Stimulated activated memory B cell treated with anti-CD40 and anti-IgM and Interleukin-4, amounts not matched to agents 10 μg/mL and 1 μg/mL and 100 μg/mL, for 72 hours (primary cell): ENCODE measurements at places on chromosomes 7 and 10.

DNA sequence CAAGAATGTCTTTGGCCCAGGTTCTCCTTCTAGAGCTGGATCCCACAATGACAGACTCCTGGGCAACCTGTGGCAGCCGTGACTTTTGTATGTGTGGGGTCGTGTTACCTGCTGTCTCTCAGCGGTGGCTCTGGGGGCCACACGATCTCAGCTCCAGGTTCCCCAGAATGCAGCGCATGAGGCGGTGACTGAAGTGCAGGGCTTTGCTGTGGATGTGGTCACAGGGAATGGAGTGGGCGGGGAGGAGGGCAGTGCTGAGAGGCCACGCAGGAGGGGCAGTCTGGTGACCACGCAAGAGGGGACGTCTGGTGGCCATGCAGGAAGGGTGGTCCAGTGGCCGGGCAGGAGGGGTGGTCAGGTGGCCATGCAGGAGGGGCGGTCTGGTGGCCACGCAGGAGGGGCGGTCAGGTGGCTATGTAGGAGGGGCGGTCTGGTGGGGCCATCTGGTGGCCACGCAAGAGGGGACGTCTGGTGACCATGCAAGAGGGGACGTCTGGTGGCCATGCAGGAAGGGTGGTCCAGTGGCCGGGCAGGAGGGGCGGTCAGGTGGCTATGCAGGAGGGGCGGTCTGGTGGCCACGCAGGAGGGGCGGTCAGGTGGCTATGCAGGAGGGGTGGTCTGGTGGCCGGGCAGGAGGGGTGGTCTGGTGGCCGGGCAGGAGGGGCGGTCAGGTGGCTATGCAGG, 112.7 kb downstream of the ACTR3B start:
- peak; percentile 24 for ATAC-seq
- no peak overlapping the region for H3K4me3 ChIP-seq
- H3K27me3 ChIP-seq, result no peaks in the 10 kb centered on the region
- H3K36me3 ChIP-seq, result peaks cover 30% of the 10 kb centered on the region

GRCh38 chr10:83934641-83935338, 204.5 kb upstream of the GHITM start:
- no peaks in the 10 kb centered on the region for H3K27me3 ChIP-seq
- H3K4me3 ChIP-seq, result no peak overlapping the region
- H3K36me3 ChIP-seq, result no peaks in the 10 kb centered on the region

- H3K36me3 ChIP-seq, result no peaks in the 10 kb centered on the region
- no peak overlapping the region for H3K27ac ChIP-seq
- peaks cover 27% of the 10 kb centered on the region for H3K27me3 ChIP-seq
Observed at GRCh38 chr7:42457663-42458062, 220.7 kb upstream of the GLI3 start.

- no peak overlapping the region for H3K27ac ChIP-seq
- H3K27me3 ChIP-seq, result no peaks in the 10 kb centered on the region
- peaks cover 6% of the 10 kb centered on the region for H3K4me1 ChIP-seq
- ATAC-seq, result peak; percentile 70
- no peaks in the 10 kb centered on the region for H3K36me3 ChIP-seq
Observed at GRCh38 chr10:79374312-79375191, 27.3 kb downstream of the PPIF start.

GRCh38 chr7:72153132-72153512, 259.0 kb downstream of the CALN1 start:
- no peaks in the 10 kb centered on the region for H3K36me3 ChIP-seq
- H3K4me1 ChIP-seq, result no peaks in the 10 kb centered on the region
- no peak for ATAC-seq
- no peak overlapping the region for H3K4me3 ChIP-seq
- no peak overlapping the region for H3K27ac ChIP-seq

- H3K27me3 ChIP-seq, result no peaks in the 10 kb centered on the region
- ATAC-seq, result no peak
- peaks cover 23% of the 10 kb centered on the region for H3K36me3 ChIP-seq
Observed at GRCh38 chr10:13146379-13146778, 15.0 kb upstream of the MCM10 start.

GRCh38 chr10:17516376-17516775, 62.0 kb upstream of the ST8SIA6 start:
- H3K27me3 ChIP-seq, result no peaks in the 10 kb centered on the region
- no peaks in the 10 kb centered on the region for H3K4me1 ChIP-seq
- no peak for ATAC-seq
- no peaks in the 10 kb centered on the region for H3K36me3 ChIP-seq
- H3K4me3 ChIP-seq, result no peak overlapping the region

DNA sequence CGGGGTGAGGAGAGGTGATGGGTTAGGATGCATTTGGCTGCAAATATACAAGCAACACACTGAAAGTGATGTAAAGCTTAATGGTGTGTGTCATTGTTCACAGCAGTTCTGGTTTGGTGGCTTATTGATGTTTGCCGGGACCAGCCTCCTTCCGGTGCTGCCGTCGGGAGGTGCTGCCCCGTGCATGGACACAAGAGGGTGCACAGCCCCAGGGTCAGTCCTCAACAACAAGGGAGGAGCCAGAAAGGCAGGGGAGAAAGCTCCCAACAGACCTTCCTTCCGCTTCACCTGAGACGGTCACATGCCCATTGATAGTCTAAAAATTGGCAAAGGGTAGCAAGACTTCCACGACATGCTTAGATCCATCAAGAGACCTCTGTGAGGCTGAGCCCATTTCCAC, 9.5 kb downstream of the RNF32 start:
- H3K27me3 ChIP-seq, result peaks cover 28% of the 10 kb centered on the region
- no peak overlapping the region for H3K27ac ChIP-seq
- H3K4me3 ChIP-seq, result no peak overlapping the region
- peaks cover 3% of the 10 kb centered on the region for H3K4me1 ChIP-seq
- ATAC-seq, result no peak

- peaks cover 43% of the 10 kb centered on the region for H3K4me1 ChIP-seq
- no peaks in the 10 kb centered on the region for H3K27me3 ChIP-seq
- peaks cover 27% of the 10 kb centered on the region for H3K36me3 ChIP-seq
- ATAC-seq, result no peak
Observed at GRCh38 chr10:12412666-12413368, 63.5 kb downstream of the CAMK1D start.

- H3K27ac ChIP-seq, result no peak overlapping the region
- peaks cover 20% of the 10 kb centered on the region for H3K4me1 ChIP-seq
- peak; percentile 32 for ATAC-seq
- no peak overlapping the region for H3K4me3 ChIP-seq
Observed at GRCh38 chr7:22402250-22402649, 45.3 kb upstream of the RAPGEF5 start.

- H3K36me3 ChIP-seq, result peaks cover 10% of the 10 kb centered on the region
- no peak overlapping the region for H3K27ac ChIP-seq
- peaks cover 23% of the 10 kb centered on the region for H3K27me3 ChIP-seq
- ATAC-seq, result no peak
Observed at GRCh38 chr10:70616761-70617160, 14.2 kb upstream of the PRF1 start.

DNA sequence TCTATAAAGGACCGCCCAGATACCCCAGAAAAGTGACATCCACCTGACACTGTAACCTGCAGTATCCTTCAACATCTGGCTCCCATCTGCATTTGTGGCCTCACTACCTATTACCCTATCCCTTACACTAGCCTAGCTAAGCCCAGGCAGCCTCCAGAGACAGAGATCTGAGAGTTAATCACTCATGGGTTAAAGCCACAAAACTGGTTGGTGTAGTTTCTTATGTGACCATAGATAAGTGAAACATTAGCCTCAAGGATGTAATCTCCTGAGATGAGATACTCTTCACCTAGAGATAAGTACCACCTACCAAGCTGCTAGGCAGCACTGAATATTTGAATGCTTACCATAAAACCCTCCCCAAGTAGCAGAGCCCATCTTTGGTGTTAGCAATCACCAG, 35.4 kb downstream of the CTTNBP2 start:
- H3K27ac ChIP-seq, result no peak overlapping the region
- H3K4me1 ChIP-seq, result no peaks in the 10 kb centered on the region
- ATAC-seq, result no peak
- peaks cover 9% of the 10 kb centered on the region for H3K27me3 ChIP-seq
- no peak overlapping the region for H3K4me3 ChIP-seq
- no peaks in the 10 kb centered on the region for H3K36me3 ChIP-seq

- peaks cover 46% of the 10 kb centered on the region for H3K27me3 ChIP-seq
- H3K4me1 ChIP-seq, result peaks cover 10% of the 10 kb centered on the region
- H3K27ac ChIP-seq, result no peak overlapping the region
- no peaks in the 10 kb centered on the region for H3K36me3 ChIP-seq
Observed at GRCh38 chr7:108454317-108454673, 1.9 kb downstream of the NRCAM start.

DNA sequence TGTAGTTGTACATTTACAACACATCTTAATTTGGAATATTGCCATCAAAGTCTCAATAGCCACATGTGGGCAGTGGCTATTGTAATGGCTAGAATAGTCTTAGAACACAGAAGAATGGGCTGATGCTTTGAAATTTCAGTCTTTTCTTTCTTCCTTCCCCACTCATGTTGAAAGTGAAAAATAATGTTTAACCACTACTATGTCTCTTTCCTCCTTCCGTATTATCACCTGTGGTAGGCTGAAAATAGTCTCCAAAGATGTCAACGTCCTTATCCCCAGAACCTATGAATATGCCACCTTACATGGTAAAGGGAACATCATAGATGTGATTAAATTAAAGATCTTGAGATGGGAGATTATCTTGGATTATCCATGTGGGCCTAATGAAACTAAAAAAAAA, 154.0 kb downstream of the SUGCT start:
- no peaks in the 10 kb centered on the region for H3K27me3 ChIP-seq
- no peak overlapping the region for H3K4me3 ChIP-seq
- no peaks in the 10 kb centered on the region for H3K36me3 ChIP-seq
- no peaks in the 10 kb centered on the region for H3K4me1 ChIP-seq
- no peak for ATAC-seq

- H3K27ac ChIP-seq, result no peak overlapping the region
- H3K36me3 ChIP-seq, result no peaks in the 10 kb centered on the region
- no peak overlapping the region for H3K4me3 ChIP-seq
- H3K27me3 ChIP-seq, result peaks cover 41% of the 10 kb centered on the region
Observed at GRCh38 chr7:35522697-35523096, 172.2 kb downstream of the HERPUD2 start.

GRCh38 chr7:133556048-133556447, 303.2 kb downstream of the EXOC4 start:
- H3K27ac ChIP-seq, result no peak overlapping the region
- H3K27me3 ChIP-seq, result no peaks in the 10 kb centered on the region
- no peak overlapping the region for H3K4me3 ChIP-seq
- H3K4me1 ChIP-seq, result peaks cover 4% of the 10 kb centered on the region
- no peak for ATAC-seq

DNA sequence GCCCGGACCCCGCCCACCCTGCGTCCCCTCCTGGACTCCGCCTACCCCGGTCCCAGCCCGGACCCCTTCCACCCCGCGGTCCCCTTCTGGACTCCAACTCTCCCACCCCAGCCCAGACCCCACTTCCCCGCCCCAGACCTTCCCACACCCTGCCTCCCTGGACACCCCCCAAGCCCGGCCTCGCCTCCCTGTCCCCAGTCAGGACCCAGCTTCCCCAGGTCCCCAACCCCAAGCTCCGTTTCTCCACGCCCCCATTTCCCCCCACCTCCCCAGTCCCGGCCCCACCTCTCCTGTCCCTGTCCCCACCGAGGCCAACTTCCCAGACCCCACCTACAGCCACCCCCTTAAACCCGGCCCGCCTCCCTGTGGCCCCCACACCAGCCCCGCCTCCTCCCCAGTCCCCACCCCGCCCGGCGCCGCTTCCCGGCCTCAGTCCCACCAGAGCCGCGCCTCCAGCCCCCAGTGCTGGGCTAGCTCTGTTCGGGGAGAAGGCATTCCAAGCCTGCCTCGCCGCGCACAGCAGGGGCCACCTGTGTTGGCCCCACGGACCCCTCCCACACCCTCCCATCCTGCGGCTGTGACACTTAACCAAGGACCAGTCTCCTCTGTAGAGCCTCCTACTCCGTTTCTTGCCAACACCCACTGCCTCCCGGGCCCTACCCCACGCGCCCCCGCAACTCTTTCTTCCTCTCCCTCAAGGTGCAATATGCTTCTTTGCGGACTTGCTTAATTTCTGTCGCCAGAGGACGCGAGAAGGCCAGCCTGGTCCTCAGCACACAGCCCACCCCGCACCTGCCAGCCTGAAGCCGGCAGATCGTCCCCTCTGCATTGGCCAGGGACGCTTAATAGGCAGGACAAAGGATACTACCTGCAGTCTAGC, 736 bp upstream of the ITIH5 start:
- no peak overlapping the region for H3K27ac ChIP-seq
- H3K4me1 ChIP-seq, result peaks cover 14% of the 10 kb centered on the region
- peak overlapping the region; percentile 67 for H3K4me3 ChIP-seq
- H3K27me3 ChIP-seq, result peaks cover 69% of the 10 kb centered on the region
- no peaks in the 10 kb centered on the region for H3K36me3 ChIP-seq
- ATAC-seq, result peak; percentile 51

DNA sequence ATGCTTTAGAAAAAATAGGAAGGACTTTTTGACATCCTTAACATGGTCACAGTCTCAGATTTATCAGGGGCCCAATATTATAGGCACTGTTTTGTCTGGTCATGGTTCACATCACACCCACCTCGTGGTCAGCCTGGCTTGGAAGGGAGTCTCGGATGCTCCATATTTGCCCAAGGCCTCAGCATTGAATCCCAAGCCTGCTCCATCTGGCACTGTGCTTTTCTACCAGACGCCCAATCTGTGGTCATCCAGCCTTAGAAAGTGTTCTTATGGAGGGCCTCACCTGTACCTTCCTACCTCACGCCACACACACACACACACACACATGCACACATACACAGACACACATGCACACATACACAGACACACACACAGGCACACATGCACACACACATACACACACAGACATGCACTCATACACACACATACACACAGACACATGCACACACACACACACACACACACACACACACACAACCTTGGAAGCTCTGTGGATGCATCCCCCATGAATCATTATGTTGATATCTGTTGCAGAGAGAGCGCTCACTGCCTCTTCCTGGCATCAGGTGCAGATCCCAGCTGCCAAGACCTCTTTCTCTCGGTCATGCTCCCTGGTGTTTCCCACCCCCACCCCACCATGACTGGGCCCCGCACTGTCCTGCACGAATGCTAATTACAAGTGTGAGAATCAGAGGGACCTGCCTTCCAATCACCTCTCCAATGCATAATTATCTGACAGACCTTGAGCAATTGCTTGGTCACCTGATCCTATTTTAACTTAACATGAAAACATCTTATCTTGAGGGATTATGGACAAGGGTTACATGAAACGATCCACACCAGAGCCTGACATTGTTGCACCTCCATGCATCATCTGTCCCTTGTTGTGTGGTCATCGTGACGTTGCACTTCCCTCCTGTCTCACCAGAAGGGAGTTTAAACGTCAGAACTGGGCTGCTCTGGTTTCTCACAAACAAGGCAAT, 122.7 kb upstream of the TMEM72 start:
- no peak overlapping the region for H3K27ac ChIP-seq
- no peaks in the 10 kb centered on the region for H3K4me1 ChIP-seq
- H3K4me3 ChIP-seq, result no peak overlapping the region

DNA sequence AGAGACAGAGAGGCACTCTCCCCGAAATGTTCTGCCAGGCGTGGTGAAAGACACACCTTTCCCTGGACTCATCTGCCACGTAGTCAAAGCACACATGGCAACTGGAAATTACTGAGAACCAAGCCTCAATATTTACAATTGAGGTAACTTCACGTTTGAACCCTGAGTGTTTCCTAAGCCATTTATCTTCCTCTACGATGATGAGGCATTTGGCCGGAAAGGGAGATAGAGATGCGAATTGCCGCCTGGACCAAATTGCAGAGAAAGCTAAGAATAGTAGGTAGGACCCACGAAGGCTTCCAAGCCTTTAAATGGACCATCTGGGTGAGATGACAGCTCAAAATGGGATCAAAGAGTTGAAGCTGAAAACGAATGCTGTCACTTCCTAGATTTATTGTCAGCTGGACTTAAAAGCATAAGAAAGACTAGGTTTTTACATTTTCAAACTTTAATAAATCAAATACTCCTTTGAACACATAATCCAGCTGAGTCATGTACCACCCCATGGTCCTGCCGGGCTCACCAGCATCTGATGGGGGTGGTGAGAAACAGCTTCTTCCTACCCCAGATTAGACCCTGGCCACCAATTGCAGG, 135.6 kb upstream of the LYZL2 start:
- H3K27me3 ChIP-seq, result no peaks in the 10 kb centered on the region
- H3K27ac ChIP-seq, result no peak overlapping the region
- ATAC-seq, result no peak
- no peaks in the 10 kb centered on the region for H3K4me1 ChIP-seq
- H3K4me3 ChIP-seq, result no peak overlapping the region
